ENCODE measurements at places on chromosomes 1 and 21.

- DNase-seq, result no peak
Observed at GRCh38 chr1:183219616-183220009, 33.5 kb downstream of the LAMC2 start.

GRCh38 chr1:113091988-113092594 lies 19.1 kb downstream of the LRIG2 start:
- DNase-seq, result no peak

GRCh38 chr1:42928859-42929258 lies 29.8 kb downstream of the SLC2A1 start:
- DNase-seq, result no peak

- DNase-seq, result no peak
Observed at GRCh38 chr1:204084247-204084772, 11.4 kb downstream of the SOX13 start.

- no peak for DNase-seq
Observed at GRCh38 chr1:97603776-97604175, 317.1 kb downstream of the DPYD start.

GRCh38 chr21:41928621-41929220 lies 25.1 kb downstream of the C2CD2 start:
- DNase-seq, result no peak

DNA sequence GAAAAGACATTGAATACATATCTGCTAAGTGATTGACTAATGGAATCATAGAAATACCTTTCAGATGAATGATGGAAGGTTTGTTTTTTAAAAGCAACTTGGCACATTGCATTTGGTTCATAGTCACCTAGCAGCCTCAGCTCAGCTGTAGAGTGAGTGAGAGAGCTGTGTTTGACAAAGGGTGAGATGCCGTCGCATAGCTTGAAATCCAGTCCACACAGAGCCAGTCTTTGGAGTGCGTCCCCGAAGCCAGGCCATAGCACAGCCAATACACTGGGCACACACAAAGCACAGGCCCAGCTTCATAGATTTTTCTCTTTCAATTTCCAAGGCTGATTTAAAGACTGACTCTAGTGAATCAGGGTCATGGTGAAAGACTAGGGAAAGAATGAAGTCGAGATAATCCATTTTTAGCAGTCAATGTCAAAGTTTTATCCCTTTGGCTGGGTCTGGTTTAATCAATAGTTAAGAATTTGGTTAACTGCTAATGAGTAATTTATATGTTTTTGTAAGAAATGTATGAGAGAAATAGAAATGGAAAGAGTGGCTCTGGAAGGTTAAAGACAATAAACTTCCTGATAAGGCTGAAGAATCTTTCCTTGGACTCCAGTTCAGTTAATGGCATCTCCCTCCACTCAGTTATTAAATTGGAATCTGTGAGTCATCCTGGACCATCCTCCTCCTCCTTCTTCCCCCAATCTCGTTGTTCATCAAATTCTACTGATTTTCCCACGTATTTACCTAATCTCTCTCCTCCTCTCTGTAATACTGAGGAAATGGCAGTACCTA lies 101.2 kb upstream of the IRF2BP2 start:
- no peak for DNase-seq

DNA sequence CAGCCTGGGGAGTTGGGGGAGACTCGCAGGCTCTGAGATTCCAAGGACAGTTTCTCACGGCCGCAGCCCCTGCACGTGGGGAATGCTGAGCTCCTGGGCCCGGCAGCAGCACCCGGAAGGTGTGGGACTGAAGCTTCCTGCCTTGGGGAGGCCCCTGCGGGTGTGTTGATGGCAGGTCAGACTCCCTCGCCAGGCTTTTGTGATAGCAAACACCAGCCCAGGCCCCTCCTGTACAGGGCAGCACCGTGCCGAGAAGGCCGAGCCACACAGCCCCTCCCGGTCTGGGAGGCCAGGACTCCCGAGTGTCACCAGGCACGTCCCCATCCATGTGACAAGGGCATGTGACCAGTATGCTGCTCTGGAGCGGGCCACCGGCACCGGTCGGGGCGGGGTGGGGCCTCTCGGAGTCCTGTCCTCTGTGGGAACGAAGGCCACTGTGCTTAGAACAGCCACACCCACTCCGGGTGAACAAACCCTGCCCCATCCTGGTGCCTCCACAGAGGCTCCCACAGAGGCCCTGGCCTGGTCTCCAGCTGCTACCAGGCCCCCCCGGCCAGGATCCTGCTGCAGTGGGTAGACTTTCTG lies 31.1 kb upstream of the ARHGEF16 start:
- no peak for DNase-seq

DNA sequence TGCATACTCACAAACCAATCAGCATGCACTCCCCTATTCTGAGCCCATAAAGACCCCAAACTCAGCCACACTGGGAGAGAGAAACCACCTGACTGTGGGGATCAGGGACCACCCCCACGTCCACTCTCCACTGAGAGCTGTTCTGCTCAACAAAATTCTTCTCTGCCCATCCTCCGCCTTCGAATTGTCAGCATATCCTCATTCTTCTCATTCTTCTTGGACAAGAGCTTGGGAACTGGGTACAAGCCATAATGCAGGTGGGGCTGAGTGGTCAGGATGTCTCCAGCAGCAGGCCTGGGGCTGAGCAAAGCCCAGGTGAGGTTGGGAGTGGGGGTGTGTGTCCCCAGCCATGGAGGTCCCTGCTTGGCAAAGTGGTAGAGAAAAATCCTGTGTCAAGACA lies 34.6 kb upstream of the IFNGR2 start:
- no peak for DNase-seq

DNA sequence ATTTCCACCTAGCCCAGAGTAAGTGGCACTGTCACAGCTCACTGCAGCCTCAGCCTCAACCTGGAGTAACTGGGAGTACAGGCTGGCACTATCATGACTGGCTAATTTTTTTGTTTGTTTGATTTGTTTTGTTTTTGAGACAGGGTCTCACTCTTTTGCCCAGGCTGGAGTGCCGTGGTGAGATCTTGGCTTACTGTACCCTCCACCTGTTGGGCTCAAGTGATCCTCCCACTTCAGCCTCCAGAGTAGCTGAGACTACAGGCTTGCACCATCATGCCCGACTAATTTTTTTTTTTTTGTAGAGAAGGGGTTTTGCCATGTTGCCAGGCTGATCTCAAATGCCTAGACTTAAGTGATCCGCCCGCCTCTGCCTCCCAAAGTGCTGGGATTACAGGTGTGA lies 2.5 kb downstream of the UCK2 start:
- no peak for DNase-seq

DNA sequence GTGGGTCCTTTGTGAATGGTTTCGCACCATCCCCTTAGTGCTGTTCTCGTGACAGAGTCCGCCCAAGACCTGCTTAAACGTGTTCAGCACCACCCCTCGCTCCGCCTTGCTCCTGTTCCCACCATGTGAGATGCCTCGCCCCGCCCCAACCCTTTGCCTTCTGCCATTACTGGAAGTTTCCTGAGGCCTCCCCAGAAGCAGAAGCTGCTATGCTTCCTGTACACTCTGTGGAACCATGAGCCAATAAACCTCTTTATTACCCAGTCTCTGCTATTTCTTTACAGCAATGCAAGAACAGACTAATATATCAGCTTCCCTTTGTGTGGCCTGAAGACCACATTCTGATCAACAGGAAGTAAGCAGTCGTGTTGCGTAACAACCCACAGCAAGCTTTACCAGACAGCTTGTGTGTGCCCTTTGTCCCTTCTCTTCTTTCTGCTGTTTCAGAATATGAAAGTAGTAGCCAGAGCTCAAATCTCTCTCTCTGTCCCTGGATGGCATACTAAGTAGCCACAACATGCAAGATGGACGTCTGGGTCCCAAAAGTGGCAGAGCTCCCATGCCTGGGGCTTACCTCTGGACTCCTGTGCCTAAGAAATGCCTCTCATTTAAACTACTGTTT lies 14.1 kb downstream of the HENMT1 start:
- no peak for DNase-seq

GRCh38 chr1:37265786-37266667 lies 208.4 kb upstream of the ZC3H12A start:
- no peak for DNase-seq

GRCh38 chr1:30034627-30035521 lies 688.5 kb downstream of the MATN1 start:
- DNase-seq, result no peak

GRCh38 chr1:155009221-155009711 lies 6.7 kb downstream of the ZBTB7B start:
- no peak for DNase-seq

DNA sequence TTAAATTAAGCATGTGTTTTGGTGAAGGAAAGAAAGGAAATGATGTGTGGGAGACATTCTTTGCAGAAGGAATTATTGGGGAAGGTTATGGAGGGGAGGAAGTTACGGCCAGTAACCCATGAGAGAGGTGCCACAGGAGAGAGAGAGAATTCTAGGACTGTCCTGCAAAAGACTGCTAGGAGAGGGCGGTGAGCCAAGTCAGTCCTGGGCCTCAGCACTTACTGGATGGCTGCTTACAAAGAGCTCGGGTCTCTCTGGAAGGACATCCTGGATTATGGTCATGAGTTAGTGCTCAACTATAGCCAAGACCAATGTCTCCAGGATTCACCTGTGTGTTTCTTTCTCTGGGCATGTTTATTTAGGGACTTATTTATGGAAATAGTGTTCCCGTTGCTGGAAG lies 74.4 kb upstream of the HSD17B7 start:
- no peak for DNase-seq

GRCh38 chr1:226233293-226233692 lies 9.8 kb downstream of the MIXL1 start:
- DNase-seq, result no peak

DNA sequence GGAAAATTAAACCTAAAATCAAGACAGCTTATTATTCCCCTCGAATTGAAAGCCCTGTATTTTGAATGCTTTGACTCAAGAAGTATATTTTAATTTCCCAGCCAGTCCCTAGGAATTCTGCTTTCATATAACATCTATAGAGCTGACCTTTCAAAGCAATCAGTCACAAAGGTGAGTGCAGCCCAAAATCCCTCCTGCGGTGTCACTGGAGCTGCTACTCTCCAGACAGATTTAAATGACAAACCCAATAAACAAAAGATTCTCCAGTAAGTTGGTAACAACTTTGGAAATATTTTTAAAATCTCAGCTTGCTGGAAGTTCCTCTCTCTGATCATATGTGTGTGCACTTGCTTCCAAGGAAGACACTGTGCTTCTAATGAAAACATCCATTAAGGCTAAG lies 14.7 kb downstream of the PLPP3 start:
- no peak for DNase-seq

DNA sequence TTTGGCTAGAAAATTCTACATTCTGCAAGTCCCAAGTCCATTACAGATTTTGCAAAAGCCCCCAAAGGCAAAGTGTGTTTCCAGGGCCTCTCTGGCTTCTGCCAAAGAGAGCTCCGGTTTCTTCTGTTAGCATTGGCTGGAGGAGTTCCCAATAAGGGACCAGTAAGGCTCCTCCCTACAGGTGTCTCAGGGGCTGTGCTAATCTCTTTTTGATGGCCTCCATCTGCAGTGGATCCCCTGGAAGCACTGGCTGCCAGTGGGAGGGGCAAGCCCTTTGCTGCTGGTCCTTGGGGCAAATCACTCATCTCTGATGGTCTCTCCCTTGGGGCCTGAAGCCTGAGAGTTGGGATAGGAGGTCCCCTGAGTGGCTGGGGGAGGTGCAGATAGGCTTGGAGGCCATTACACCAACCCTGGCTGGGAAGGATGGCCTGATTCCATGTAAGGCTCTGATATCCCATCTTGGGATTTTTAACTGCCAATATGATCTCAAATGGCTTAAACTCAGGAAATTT lies 89.1 kb upstream of the USP24 start:
- no peak for DNase-seq

GRCh38 chr1:156347331-156347730 lies 9.0 kb downstream of the TSACC start:
- DNase-seq, result no peak

- DNase-seq, result no peak
Observed at GRCh38 chr21:37579356-37579755, 212.8 kb downstream of the DYRK1A start.

DNA sequence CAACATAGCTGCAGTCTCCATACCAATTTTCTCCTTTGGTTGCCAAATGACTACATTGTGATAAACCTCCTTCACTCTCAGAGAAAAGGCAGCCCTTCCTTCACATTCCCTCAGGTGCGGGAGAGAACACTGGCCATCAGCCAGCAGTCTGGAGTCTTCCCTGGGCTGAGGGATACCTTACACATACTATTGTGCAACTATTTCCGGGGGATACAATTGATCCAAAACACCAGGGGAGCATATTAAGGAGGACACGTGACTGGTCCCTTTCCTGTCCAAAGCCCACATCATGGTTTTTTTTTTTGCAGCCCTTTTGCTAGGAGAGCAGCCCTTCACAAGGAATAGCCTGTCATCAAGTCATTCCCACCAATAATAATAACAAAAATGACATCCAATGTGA lies 172.1 kb upstream of the ZRANB2 start:
- no peak for DNase-seq

DNA sequence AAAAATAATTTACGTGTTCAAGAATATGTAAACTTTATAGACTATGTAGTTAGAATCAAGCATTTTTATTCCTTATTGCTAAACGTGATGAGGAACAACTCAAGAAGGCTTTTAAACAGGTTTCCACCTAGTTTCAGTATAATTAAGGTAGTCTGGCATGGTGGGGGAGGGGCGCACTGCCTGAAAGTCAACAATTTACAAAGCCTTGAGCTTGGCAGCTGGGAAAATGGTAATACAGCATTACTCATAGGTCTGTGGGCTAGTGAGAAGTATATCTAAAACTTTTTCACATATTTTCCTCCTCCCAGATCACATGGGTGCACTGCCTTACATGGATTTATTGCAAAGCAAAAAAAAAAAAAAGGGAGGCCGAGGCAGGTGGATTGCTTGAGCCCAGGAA lies 75.2 kb downstream of the EVI5 start:
- no peak for DNase-seq

GRCh38 chr1:150976879-150977694 lies 2.5 kb upstream of the CERS2 start:
- DNase-seq, result peak; percentile 45

GRCh38 chr1:225653463-225654276 lies 747 bp upstream of the ENAH start:
- no peak for DNase-seq

GRCh38 chr1:54507033-54507870 lies 40.8 kb upstream of the ACOT11 start:
- DNase-seq, result no peak

DNA sequence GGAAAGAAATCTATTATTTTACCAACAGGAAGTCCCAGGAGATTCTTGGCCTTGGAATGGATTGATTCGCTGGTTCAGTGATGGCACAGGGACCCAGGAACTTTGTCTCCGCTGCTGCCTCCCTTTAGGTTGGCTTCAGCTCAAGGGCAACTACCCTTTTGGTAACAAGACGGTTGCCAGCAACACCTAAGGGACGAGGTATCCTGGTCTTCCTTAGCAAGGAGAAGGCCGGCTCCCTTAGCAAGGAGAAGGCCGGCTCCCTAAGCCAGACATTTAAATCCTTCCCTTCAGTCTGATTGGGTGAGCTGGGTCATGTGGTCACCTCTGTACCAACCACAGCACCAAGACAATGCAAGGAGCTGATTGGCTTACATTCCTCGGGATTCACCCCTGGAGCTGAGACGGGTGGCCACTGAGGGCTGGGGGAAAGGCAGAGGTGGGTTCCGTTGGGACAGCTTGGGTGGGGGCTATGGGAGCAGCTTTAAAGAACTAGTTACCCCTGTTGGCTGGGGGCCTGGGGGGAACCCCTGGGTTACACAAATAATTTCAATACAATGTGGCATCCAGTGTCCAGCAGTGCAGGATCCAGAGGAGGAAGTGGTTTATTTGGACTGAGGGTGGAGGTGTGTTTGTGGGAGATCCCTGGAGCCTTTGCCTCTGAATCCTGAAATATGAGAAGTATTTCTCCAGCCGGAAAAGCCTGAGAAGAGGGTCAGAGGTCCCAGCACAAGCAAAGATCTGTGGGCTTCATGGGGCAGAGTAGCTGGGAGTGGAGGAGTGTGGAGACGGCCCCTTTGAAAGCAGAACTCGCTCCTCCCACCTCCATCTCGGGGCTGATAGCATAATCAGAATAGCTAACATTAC lies 20.7 kb upstream of the CLIC4 start:
- no peak for DNase-seq
